Osteoblast (primary cell): ENCODE measurements at places on chromosomes 3 and 15. TPM values are rescaled to one million over a fixed set of nuclear protein-coding genes. Genes with fewer than 3 reads are reported as not detected.

CCDC39 gene
- not detected in 2 replicates for total RNA-seq

ARL14 gene
- total RNA-seq, result not detected in 2 replicates

ENTPD3 gene
- 0.36 and 0.88 TPM in 2 replicates for total RNA-seq

CDHR4 gene
- total RNA-seq, result under 0.01 TPM in 1 of 2 replicates, not detected in the other

GPR149 gene
- not detected in 2 replicates for total RNA-seq

MLH1 gene
- total RNA-seq, result 45.4 and 53.6 TPM in 2 replicates

CCDC54 gene
- total RNA-seq, result not detected in 2 replicates

ZNF619 gene
- 6.5 and 8.5 TPM in 2 replicates for total RNA-seq

SERINC4 gene
- total RNA-seq, result not detected in 2 replicates

NDUFB4 gene
- 38.4 and 40.7 TPM in 2 replicates for total RNA-seq

CLDN11 gene
- 33.9 and 50.3 TPM in 2 replicates for total RNA-seq

TTLL13 gene
- total RNA-seq, result under 0.01 TPM in 2 replicates

RSRC1 gene
- 69.8 and 73.1 TPM in 2 replicates for total RNA-seq

CLRN1 gene
- not detected in 2 replicates for total RNA-seq

MST1R gene
- 0.72 and 1.8 TPM in 2 replicates for total RNA-seq

SNX33 gene
- total RNA-seq, result 38.0 and 39.8 TPM in 2 replicates

CLDND1 gene
- 59.2 and 74.2 TPM in 2 replicates for total RNA-seq

ANKUB1 gene
- under 0.01 TPM in 1 of 2 replicates, not detected in the other for total RNA-seq

GMPS gene
- total RNA-seq, result 41.3 and 43.9 TPM in 2 replicates

EEF1AKMT4 gene
- 2.7 and 3.3 TPM in 2 replicates for total RNA-seq

SEMA6D gene
- 8.0 and 16.2 TPM in 2 replicates for total RNA-seq
